ENCODE measurements at places on chromosomes 3 and 15.

DNA sequence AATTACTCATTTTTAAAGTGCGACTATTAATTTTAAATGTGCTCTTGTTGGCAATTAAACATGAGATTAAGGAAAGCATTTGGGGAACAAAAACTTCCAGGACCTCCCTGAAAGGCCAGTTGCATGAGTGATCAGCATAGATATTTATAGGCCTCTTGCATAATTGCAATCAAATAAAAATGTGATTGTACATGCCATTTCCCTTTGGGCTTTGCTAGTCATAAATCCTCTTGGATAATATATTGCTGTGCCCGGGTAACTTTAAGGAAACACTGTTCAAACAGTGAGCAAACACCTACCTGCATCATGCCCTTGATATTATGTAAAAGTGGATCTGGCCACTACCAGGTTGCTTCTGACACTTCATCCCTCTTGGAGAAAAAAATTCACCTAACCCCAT lies 239.1 kb downstream of the MCTP2 start:
- no peak for DNase-seq

DNA sequence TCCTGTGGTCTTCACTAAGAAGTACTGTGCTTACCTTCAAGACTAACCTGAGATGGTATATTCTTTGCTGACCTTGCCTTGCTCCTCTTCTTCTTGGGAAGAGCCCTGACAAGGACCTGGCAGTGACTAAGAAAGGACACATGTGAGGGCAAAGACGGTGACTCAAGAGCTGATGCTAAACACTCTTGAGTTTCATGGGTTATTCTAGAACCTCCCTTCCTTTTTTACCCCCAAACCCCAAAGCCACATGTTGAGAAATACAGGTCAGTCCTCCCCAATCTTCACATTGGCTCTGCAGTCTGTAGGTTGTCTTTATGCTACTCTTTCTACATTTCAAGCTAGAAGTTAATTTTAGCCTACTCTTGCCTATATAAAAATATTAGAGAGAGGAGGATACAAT lies 200.6 kb downstream of the SEMA6D start:
- no peak for DNase-seq

GRCh38 chr15:33098094-33099058 lies 96.1 kb downstream of the FMN1 start:
- peak; percentile 76 for DNase-seq

GRCh38 chr3:133717424-133717823 lies 28.8 kb upstream of the TF start:
- no peak for DNase-seq

GRCh38 chr3:172279191-172279640 lies 169.0 kb downstream of the GHSR start:
- DNase-seq: no peak

- DNase-seq: no peak
Measured at GRCh38 chr3:41523897-41524296, 324.6 kb downstream of the CTNNB1 start.

DNA sequence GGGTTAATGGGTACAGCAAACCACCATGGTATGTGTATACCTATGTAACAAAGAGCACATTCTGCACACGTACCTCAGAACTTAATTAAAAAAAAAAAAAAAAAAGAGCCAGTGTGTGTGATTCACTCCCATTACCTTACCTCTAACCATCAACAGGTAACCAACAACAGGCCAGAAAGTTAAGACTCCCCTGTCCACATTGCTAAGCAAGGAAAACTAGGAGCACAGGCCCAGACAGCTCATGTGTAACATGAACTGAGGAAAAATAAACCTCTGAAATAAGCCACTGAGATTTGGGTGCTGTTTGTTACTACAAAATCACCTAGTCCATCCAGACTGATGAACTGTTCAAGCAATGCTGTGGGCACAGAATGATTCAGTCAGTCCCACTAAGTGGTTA lies 6.0 kb downstream of the KATNBL1 start:
- no peak for DNase-seq

DNA sequence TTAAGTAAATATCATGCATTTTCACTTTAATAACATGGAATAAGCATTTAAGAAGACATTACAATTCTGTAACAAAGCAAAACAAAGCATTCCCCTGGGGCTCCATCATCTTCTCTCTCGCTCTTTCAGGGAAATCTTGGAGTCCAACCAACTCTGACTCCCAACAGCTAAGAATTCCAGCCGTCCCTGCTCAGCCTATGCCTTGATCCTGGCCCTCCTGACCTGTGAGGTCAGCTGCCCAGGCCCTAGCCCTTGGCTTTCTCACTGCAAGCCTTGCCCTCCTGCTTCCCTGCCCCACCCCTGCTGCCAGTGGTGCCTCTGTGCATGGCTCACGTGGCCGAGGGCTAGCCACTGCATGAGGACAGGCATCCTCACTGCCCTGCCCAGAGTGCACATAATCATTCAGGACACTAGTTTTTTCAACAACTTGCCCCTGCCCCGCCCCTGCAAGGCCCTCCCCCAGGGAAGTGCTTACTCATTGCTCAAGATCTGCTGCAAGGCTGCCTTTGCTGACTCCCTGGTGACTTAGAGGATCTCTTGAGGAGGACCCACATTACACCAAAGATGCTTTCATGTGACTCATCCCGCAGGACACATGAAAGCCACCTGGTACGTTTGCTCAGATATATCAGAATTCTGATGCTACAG lies 37.6 kb downstream of the MTMR10 start:
- DNase-seq: peak; percentile 98

- no peak for DNase-seq
Measured at GRCh38 chr3:129621626-129622225, 15.2 kb upstream of the PLXND1 start.

- no peak for DNase-seq
Measured at GRCh38 chr3:108285176-108285575, 11.2 kb upstream of the HHLA2 start.

DNA sequence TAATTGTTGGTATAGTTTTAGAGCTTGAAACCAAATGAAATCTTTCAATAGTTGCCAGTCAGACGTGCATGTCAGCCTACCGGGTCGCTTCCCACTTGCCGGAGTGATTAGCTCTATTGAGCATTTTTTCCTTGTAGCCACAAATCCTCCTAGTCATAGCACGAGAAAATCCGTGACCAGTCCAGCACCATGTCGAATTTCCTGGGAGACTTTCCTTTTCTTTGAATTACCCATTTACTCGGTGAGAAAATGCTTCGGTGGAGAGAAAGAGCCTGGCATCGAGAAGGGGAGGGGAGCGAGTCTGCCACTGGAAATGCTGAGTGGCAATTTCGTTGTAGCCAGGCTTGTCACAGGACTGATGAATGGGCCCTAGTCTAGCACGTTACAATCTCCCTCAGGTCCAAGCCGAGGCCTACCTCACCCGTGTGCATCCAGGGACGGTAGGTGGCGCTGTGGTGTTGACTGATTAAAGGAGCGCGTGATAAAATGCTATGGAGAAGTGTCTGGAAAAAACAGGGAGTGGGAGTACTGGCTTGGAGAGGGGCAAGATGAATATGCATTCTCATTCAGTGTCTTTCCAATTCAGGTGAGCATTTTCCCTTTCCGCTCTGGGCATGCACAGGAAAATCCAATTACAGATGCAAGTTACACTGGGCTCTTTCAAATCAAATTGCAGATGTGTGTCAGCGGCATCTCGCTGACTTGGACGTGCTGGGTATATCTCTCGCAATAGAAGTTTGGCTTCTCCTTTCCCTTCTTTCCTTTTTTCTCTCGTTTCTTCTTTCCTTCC lies 238.8 kb downstream of the EDEM1 start:
- DNase-seq: peak; percentile 55
